ENCODE measurements at places on chromosomes 2 and 18. TPM values are rescaled to one million over a fixed set of nuclear protein-coding genes. Genes with fewer than 3 reads are reported as not detected.

GRCh38 chr2:227079726-227080125 is 84.3 kb downstream of the COL4A4 start:
- no peak overlapping the region for H3K27ac ChIP-seq
- no peaks in the 10 kb centered on the region for H3K36me3 ChIP-seq
- DNase-seq = no peak
- no peaks in the 10 kb centered on the region for H3K4me1 ChIP-seq
- no peaks in the 10 kb centered on the region for H3K27me3 ChIP-seq

DNA sequence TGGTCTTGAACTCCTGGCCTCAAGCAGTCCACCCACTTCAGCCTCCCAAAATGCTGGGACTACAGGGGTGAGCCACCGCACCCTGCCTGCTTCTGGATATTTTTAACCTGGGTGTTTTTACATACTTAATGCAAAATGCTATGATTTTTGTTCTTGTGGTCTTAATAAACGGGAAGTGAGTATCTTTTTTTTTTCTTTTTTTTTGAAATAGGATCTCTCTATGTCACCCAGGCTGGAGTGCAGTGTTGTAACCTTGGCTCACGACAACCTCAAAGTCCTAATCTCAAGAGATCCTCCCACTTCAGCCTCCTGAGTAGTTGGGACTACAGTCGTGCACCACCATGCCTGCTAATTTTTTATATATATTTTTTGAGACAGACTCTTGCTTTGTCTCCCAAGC is 19.2 kb upstream of the ASXL2 start:
- no peaks in the 10 kb centered on the region for H3K27me3 ChIP-seq
- no peak for DNase-seq
- no peak overlapping the region for H3K27ac ChIP-seq
- no peaks in the 10 kb centered on the region for H3K36me3 ChIP-seq
- H3K4me1 ChIP-seq = no peaks in the 10 kb centered on the region

- H3K4me3 ChIP-seq = no peak overlapping the region
- H3K4me1 ChIP-seq = no peaks in the 10 kb centered on the region
- DNase-seq = no peak
- no peak overlapping the region for H3K27ac ChIP-seq
Observed at GRCh38 chr2:191321861-191322662, 76.9 kb downstream of the MYO1B start.

DNA sequence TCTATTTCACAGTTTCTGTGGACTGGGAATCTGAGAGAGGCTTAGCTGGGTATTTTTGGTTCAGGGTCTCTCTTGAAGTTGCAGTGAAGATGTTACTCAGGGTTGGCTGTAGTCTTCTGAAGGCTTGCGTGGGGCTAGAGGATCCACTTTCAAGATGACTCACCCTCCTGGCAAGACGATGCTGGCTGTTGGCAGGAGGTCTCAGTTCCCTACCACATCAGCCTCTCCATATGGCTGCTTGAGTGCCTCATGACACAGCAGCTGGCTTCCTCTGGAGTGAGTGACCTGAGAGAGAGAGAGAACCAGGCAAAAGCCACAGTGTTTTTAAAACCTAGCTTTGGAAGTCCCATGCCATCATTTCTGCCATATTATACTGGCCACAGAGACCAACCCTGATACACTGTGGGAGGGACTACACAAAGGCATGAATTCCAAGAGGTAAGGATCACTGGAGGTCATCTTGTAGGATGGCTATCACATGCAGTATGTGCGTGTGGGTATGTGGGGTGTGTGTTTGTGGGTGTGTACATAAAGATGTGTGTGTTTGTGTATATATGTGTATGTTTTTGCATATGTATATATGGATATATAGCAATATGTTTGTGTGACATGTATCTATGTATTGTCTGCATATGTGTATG is 25.1 kb downstream of the DNPEP start:
- H3K4me1 ChIP-seq = no peaks in the 10 kb centered on the region
- H3K27ac ChIP-seq = no peak overlapping the region
- H3K36me3 ChIP-seq = no peaks in the 10 kb centered on the region

DNA sequence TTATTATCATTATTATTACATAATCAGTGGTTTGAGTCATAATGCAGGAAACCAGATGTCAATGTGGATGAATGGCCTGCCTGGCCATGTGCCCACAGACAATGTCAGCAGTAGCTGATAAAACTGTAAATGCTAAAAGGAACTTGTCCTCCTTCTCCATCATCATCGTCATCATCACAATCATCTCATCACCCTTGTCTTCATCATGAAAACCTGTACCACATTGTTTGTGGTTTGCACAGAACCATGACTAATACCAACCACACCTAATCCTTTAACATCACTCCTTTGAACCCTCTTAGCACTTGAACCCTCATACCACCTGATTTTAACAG is 96.0 kb downstream of the HNMT start:
- no peaks in the 10 kb centered on the region for H3K27me3 ChIP-seq
- DNase-seq = no peak
- no peaks in the 10 kb centered on the region for H3K4me1 ChIP-seq

GRCh38 chr2:218394298-218395089 is 5.2 kb upstream of the CTDSP1 start:
- H3K4me1 ChIP-seq = peaks cover 25% of the 10 kb centered on the region
- H3K27me3 ChIP-seq = no peaks in the 10 kb centered on the region
- DNase-seq = peak; percentile 76
- no peak overlapping the region for H3K27ac ChIP-seq
- no peak overlapping the region for H3K4me3 ChIP-seq
- H3K36me3 ChIP-seq = no peaks in the 10 kb centered on the region

- DNase-seq = no peak
- no peaks in the 10 kb centered on the region for H3K36me3 ChIP-seq
- no peak overlapping the region for H3K27ac ChIP-seq
- H3K27me3 ChIP-seq = no peaks in the 10 kb centered on the region
- H3K4me3 ChIP-seq = no peak overlapping the region
Observed at GRCh38 chr2:128289439-128289838, 29.2 kb downstream of the HS6ST1 start.

GRCh38 chr2:105072039-105072438 is 34.2 kb downstream of the MRPS9 start:
- H3K4me3 ChIP-seq = no peak overlapping the region
- no peak overlapping the region for H3K27ac ChIP-seq
- no peak for DNase-seq
- H3K4me1 ChIP-seq = no peaks in the 10 kb centered on the region

- no peaks in the 10 kb centered on the region for H3K4me1 ChIP-seq
- H3K4me3 ChIP-seq = no peak overlapping the region
- H3K27ac ChIP-seq = no peak overlapping the region
- peaks cover 12% of the 10 kb centered on the region for H3K27me3 ChIP-seq
- DNase-seq = no peak
- no peaks in the 10 kb centered on the region for H3K36me3 ChIP-seq
Observed at GRCh38 chr18:47558110-47558750, 306.8 kb upstream of the SKOR2 start.

DNA sequence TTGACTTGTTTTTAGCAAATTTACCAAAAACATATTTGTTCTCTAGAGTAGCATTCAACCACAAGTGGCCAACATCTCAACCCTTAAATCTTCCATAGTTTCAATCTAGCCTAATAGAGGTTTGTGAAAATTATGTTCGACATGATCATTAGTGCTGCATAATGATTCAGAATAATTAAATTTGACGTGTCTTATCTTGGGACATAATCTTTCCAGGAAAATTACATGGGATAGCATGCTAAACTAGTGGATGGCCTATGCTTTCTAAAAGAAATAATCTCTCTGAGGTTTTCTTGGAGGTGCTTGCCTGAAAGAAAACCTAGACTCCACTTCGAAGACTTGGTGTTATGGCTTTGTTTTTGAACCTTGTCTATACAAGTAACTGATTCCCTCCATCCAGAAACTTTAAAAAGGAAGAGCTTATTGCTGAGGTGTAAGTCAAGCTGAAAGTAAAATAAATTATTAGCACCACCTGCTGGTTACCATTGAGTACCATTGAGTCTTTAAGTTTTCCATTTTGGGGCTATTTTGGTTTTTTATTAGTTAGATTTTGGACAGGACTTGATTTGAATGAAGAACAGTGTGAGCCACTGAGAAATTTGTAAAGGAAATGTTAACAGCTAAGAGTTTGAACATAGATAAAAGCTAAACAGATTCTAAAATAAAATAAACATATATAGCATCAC is 32.7 kb downstream of the COX7A2L start:
- H3K27ac ChIP-seq = no peak overlapping the region
- DNase-seq = no peak
- H3K4me3 ChIP-seq = no peak overlapping the region
- H3K36me3 ChIP-seq = no peaks in the 10 kb centered on the region

GRCh38 chr2:118062669-118063068 is 25.6 kb upstream of the INSIG2 start:
- H3K4me1 ChIP-seq = no peaks in the 10 kb centered on the region
- H3K27ac ChIP-seq = no peak overlapping the region
- H3K4me3 ChIP-seq = no peak overlapping the region
- DNase-seq = no peak
- no peaks in the 10 kb centered on the region for H3K36me3 ChIP-seq
- no peaks in the 10 kb centered on the region for H3K27me3 ChIP-seq

GRCh38 chr2:131039101-131039440 is 54.2 kb downstream of the FAM168B start:
- no peaks in the 10 kb centered on the region for H3K36me3 ChIP-seq
- no peaks in the 10 kb centered on the region for H3K27me3 ChIP-seq
- H3K4me3 ChIP-seq = no peak overlapping the region

DNA sequence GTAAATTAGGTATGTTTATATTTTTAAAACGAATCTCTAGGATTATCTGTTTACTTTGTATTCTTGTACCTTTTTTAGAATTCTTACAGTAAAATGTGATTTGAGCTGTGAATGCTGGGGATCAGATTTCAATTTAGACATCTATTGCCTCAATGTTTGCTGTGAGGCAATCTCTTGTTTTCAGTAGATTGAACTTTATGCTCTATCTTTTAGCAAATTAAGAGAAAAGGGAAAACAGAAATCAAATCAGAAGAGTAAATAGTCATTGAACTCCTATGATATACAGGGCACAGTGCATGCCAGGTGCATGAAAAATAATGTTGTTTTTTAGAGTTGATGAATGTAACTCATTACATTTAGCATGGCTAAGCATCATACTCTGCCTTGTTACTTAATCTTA is 39.5 kb downstream of the ZC3H6 start:
- H3K27ac ChIP-seq = no peak overlapping the region
- H3K36me3 ChIP-seq = no peaks in the 10 kb centered on the region
- no peaks in the 10 kb centered on the region for H3K27me3 ChIP-seq
- H3K4me3 ChIP-seq = no peak overlapping the region
- DNase-seq = no peak

GRCh38 chr2:235216901-235217300 is 265.1 kb downstream of the SH3BP4 start:
- H3K27ac ChIP-seq = no peak overlapping the region
- DNase-seq = no peak
- no peaks in the 10 kb centered on the region for H3K36me3 ChIP-seq
- no peak overlapping the region for H3K4me3 ChIP-seq
- H3K27me3 ChIP-seq = no peaks in the 10 kb centered on the region

DNA sequence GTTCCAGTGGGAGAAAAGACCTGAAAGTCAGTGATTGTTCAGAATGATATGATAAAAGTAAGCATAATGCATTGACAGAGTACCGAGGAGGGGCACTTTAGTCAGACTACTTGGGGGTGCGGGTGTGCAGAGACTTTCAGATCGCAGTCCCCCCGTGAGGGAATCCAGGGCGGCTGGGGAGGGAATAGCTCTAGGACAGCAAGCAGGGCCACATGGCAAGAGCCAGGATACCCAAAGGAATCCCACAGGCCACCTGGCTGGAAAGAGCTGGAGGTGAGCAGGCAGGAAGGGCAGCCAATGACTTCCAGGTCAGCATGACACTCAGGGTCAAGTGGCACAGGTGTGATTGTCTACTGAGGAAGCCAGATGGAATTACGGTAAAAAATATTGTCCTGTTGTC is 157.5 kb downstream of the CYP26B1 start:
- DNase-seq = no peak
- H3K36me3 ChIP-seq = no peaks in the 10 kb centered on the region
- H3K4me1 ChIP-seq = no peaks in the 10 kb centered on the region
- H3K4me3 ChIP-seq = no peak overlapping the region
- no peaks in the 10 kb centered on the region for H3K27me3 ChIP-seq

DNA sequence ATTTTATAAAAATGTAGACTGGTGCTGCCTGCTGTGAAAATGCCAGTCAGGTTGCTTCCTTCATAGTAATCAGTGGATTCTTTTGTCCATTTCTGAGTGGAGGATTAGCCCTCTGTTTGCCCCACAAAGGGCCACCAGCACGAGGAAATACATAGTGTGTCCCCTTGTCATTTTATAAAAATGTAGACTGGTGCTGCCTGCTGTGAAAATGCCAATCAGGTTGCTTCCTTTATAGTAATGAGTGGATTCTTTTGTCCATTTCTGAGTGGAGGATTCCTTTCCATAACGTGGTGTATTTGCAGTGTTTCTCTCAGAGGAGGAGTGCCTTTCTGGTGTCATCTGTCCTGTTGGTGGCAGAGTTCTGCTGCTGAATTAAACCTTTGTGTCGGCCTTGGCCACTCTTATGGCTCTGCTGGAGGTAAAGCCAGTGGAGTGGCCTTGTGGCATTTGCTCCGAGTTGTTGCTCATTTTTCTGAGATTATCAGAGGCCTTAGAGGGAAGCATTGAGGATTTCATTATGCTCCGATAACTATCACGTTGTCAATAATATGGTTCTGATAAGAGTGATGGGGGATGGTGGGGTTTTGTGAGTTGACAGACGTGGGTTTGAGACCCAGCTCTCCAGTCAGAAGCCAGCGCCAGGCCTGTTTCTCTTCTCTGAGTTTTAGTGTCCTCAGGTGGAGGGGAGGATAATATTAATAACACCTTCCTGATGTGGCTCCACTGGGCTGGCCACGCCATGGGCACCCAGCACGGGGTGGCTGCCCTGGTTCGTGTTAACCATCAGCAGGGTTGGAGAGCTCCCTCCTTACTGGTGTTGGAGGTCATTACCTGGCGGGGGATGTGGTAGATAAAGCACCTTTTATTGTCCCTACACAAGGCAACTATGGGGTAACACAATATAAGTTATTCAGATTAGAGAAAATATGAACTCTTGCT is 96.6 kb downstream of the NEDD4L start:
- no peaks in the 10 kb centered on the region for H3K4me1 ChIP-seq
- H3K27me3 ChIP-seq = no peaks in the 10 kb centered on the region
- H3K4me3 ChIP-seq = no peak overlapping the region
- H3K36me3 ChIP-seq = no peaks in the 10 kb centered on the region

CD8B2 gene
- total RNA-seq = not detected

TGFA gene
- total RNA-seq = not detected

FEV gene
- not detected for total RNA-seq

CSRNP3 gene
- total RNA-seq = 6.1 TPM

INPP5D gene
- 8.7 TPM for total RNA-seq

Data from sigmoid colon (tissue), 7 donors.